T-cell (primary cell): ENCODE measurements at places on chromosomes 11 and 22. TPM values are rescaled to one million over a fixed set of nuclear protein-coding genes. Genes with fewer than 3 reads are reported as not detected.

The ZNRF3 gene
- 0.70 TPM for total RNA-seq

The KMT2A gene
- total RNA-seq, result 183 TPM

The OVOL1 gene
- total RNA-seq, result 0.13 TPM

The C11orf21 gene
- 79.3 TPM for total RNA-seq

The FAM118A gene
- 101 TPM for total RNA-seq

The TSKU gene
- total RNA-seq, result 0.47 TPM

The RRP7A gene
- 57.8 TPM for total RNA-seq

The ALDH3B1 gene
- total RNA-seq, result 0.23 TPM

The CD3D gene
- total RNA-seq, result 409 TPM

The TMEM225 gene
- not detected for total RNA-seq

The SCGB2A2 gene
- total RNA-seq, result not detected

The OR4B1 gene
- total RNA-seq, result not detected

The KCNA4 gene
- not detected for total RNA-seq
